ENCODE measurements at places on chromosomes 2 and 18.

DNA sequence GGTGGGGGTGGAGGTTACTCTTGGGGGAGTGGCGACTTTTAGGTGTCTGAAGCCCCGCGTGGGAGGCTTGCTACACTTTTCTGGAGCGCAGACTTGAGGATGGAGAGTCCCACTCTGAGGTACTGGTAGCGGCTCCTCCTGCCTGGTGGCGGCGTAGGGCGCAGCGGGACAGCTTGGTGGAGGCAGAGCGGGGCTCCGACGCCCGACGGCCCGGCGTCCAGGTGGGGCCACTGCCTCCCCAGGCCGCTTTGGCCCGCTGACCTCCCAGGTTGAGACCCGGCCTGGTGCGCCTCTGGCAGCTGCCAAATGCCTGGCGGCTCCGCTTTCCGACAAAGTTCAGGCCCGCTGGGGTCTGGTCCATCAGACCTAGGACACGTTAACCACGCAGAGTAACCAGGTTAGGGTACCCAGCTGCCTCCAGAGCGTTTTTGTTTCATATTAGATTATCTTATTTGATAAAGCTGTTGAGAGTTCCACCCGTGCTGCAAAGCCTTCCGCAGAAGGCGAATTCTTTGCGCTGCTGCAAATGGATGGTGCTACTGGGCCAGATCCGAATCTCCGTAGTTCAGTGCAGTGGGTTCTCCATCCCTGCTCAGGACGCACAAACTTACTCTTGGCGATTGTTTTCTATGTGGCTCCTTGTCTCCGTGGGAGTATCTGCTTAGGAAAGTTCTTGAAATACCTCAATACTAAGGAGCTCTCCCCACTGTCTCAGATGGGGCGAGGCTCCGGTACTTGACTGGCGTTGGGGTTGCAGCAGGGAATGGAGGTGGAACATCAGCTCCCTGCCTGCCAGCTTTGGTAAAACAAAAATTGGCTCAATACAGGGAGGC is 405.9 kb downstream of the XIRP2 start:
- DNase-seq = no peak

DNA sequence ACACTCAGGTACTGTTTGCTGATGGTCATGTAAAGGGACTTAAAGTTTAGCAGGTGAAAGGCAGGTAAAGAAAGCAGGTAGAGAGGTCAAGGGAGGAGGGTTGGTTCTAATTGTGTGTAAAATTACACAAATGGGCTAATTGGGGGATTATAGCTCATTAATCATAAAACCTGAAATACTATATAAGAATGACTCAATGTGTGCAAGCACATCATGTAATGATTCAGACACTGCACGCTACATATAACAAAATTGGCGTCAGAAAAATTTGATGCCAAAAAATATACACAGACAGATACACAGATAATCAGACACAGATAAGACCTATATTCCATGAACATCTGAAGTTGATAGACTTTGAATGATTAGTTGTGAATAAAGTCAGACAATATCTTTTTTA is 120.7 kb upstream of the LMAN1 start:
- no peak for DNase-seq

- DNase-seq = no peak
Measured at GRCh38 chr2:236666646-236667204, 97.1 kb downstream of the ACKR3 start.

GRCh38 chr2:47664817-47665216 is 118.1 kb upstream of the MSH6 start:
- DNase-seq = no peak

- no peak for DNase-seq
Measured at GRCh38 chr2:216404010-216404618, 8.2 kb upstream of the SMARCAL1 start.
